ENCODE measurements at places on chromosomes 11 and 22. TPM values are rescaled to one million over a fixed set of nuclear protein-coding genes. Genes with fewer than 3 reads are reported as not detected.

Gene NXPE4
- total RNA-seq: not detected

Gene HEPN1
- not detected for total RNA-seq

GRCh38 chr11:6298605-6299004 is 21.7 kb downstream of the CAVIN3 start:
- DNase-seq: peak; percentile 65

GRCh38 chr11:69308936-69309615 is 15.1 kb downstream of the MYEOV start:
- DNase-seq: peak; percentile 47

- DNase-seq: no peak
Observed at GRCh38 chr11:4862447-4863236, 13.6 kb upstream of the OR51S1 start.

Gene F2
- not detected for total RNA-seq

GRCh38 chr22:43098356-43098755 is 9.2 kb upstream of the TTLL1 start:
- DNase-seq: no peak

DNA sequence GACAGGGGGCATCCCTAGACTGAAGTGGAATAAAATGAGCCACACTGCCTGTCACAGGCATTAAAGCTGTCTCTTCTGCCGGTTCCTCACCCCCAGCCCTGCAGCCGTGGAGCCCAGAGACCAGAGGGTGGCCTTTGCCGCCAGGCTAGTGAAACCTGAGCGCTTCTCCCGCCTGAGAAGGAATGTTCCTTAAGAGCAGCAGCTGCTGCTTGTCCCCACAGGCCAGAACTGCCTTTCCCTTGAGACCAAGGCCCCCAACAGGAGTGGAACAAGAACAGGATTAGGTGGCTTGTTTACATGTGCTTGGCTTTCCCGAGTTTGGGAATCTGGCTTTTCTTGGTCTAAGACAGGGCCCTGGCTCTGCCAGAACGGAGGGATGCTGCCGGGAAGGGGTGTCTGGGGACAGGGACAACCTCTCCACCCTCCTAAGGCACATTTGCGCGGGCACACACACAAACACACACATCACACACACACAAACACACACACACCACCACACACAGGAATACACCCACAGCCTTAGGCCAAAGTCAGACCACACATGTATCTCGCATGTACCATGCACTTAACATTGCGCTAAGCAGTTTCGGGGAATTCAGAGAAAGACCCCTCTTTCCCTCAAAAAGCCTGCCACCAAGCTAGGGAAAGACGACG is 91.8 kb downstream of the FEZ1 start:
- no peak for DNase-seq

GRCh38 chr22:30373331-30374325 is 13.6 kb downstream of the RNF215 start:
- peak; percentile 53 for DNase-seq

Gene NUP160
- 40.4 TPM for total RNA-seq

DNA sequence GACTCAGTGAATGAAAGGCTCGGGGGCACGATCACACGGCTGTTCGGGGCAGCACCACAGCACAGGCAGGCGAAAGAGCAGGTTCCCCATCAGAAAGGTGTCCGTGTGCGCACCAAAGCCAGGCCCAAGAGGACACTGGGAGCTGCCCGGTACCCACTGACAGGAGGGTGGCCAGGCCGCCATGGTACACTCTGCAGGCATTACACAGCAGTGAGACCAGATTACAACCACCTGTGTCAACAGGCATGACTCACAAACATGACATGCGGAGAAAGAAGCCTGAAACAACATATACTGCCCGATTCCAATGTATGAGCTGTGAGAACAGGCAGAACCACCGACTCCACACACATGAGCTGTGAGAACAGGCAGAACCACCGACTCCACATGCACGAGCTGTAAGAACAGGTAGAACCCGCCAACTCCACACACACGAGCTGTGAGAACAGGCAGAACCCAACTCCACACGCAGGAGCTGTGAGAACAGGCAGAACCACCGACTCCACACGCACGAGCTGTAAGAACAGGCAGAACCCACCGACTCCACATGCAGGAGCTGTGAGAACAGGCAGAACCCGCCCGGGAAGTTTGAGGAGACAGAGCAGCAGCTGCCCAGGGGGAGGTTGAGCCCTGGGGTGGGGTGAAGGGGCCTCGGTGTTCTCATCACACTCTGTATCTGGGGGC is 32.6 kb downstream of the KIAA0930 start:
- no peak for DNase-seq

All from upper lobe of right lung (tissue), 1 donor.